T-helper 1 cell (primary cell): ENCODE measurements at places on chromosomes 5 and 9.

DNA sequence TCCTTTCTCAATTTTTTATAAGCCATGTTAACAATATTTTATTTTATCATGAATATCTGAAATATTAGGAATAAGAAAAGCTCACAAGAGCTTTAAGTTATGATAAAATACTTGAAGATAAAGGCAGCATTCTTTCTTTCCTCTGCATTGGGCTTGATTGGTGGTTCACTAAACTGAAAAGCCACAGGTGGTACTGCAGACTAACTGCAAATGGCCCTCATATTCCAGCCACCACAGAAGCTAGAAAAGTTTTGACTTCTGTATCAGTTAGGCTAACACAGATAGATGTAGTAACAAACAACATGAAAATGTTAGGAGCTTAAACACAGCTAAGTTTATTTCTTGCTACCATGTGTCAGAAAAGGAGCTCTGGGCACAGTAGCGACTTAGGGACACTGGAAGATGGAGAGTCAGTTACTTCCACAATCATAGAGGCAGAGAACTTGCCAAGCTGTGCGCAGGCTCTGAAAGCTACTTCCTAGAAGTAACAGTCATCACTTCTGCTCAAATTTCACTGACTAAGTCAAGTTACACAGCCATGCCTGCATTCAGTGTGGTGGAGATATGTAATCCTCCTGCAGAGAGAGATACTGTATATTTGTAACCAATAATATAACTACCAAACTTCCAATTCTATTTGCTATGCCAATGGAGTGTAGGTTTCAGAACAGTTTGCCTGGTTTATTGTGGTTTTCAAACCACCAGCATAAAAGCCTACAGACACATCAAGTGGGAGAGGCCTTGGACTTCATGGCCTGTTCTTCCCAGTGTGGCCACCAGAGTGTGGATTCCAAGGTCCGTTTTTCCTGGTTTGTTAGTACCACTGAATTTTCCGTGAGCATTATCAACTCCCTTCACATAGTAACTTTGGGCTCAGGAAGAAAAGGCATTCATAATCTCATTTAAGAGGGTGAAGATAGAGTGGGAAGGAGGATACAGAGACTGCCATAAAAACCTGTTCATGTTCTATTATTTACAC, 268.3 kb downstream of the PJA2 start:
- DNase-seq = no peak

DNA sequence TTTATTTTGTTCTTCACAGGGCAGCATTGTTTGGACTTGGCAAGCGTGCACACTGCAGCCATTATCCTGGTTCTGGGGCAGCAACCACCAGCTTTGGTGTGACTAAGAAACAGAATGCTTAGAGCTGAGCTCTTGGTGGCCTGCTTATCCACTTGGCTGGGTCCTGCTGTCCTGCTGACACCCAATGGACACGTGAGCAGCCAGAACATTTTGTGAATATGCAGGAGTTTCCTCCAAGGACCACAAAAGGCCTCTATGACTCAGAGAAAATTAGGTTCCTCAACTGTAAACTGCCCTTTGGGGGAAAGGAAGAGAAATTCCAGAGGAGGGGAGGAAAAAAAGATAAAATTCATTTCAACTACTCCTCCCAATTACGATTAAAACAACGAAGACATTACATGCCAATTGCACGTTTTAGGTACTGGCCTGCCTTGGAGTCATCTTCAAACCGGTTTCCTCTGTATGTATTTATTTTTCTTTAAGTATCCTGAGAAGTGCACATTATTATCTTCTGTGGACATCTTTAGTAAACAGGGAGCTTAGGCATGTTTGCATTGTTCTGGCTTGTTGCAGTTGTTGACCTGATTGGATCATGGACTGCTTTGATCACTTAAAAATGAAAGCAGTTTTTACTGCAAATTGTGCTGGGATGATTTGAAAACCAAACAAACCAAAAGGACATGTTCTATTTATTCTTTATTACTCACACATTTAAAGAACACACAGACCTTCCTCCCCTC, 82.3 kb upstream of the TLE4 start:
- DNase-seq = no peak

- DNase-seq = no peak
Observed at GRCh38 chr5:91151947-91152346, 231.2 kb downstream of the ARRDC3 start.

DNA sequence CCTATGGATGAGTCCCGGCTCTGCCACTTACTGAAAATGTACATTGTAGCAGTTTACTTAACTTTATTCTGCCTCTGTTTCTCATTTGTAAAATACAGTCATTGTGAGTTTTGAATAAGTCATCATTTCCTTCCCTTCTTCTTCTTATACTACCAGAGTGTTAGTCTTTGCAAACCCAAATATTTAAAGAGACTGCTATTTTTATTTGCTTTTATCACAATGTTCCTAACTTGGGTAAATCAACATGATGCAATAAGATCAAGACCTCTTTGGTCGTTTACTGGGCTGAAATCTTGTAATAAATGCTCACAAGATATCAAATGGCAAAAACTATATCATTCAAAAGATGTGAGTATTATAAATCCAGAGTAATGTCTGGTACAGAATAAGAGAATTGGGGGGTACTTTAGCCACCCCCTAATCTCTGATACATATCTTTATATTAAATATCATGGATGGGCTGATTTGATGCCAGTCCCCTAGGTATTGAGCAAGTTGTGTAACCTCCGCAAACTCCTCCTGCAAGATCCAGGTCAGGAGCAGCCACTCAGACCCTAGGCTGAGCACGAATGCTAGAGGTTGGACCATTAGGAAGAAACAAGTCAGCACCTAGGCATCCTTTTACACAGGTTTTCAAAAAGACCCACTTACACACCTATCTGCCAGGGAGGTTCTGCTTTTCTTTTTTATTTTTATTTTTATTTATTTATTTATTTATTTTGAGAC, 13.3 kb upstream of the GLDC start:
- DNase-seq = no peak

DNA sequence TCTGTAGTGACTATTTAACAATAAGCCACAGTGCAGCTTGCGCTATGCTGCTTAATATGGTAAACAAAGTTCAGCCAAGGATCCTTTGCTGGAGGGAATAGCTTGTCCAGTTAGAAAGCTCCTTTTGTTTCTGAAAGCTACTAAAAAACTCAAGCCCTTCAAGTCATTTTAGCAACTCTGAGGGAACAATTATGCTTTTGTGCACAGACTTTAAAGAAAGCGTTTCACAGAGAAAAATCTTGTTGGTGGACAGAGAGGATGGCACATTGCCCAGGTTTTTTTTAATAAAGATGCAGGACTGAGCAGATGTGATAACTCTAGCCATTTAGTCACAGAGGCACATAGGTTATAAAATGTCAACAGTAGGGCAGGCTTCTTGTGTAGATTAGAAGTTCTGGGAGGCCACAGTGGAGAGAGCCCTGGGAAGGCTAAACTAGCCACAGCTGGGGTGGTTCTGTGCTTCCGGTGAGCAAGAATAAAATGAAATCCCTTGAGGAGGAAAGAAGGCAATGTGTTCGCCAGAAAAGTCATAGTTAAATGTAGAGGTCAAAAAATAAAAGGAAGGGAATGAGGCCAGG, 63.4 kb downstream of the ALDH7A1 start:
- DNase-seq = no peak

DNA sequence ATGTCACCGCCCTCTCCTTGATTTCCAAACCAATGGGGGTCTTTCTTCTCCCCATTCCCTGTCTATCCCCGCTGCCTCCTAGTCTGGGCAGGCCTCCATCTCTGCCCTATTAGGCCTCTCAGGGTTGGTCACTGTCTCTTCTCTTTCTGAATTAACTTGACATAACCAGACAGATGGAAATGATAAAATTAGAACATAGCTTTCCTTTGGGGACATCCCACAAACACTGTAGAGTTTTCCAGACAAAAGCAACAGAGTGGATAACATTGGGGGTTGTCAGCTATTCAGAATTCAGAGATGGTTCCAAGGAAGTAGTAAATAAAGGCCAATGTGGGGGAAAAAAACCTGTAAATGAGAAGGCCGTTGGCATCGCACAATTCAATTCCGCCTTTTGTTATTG, 24.7 kb downstream of the LHX6 start:
- DNase-seq = no peak

DNA sequence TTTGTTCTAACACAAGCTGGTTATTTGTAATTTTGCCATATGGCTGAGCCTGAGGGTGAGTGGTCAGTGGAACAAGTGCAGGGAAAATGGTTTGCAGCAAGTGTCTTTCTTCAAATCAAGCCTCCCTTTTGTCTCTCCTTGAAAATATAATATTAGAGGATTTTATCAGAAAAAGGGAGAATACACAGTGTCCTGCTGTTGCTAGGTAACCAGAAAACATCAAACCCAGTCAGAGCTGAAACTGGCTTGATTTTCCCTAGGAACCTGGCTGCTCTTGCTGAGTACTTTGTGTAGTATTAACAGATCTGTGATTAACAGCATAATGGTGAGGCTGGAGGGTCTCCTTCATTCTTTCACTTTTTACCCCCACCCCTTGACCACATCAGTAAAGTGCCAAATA, 314.0 kb downstream of the ARHGEF28 start:
- no peak for DNase-seq

DNA sequence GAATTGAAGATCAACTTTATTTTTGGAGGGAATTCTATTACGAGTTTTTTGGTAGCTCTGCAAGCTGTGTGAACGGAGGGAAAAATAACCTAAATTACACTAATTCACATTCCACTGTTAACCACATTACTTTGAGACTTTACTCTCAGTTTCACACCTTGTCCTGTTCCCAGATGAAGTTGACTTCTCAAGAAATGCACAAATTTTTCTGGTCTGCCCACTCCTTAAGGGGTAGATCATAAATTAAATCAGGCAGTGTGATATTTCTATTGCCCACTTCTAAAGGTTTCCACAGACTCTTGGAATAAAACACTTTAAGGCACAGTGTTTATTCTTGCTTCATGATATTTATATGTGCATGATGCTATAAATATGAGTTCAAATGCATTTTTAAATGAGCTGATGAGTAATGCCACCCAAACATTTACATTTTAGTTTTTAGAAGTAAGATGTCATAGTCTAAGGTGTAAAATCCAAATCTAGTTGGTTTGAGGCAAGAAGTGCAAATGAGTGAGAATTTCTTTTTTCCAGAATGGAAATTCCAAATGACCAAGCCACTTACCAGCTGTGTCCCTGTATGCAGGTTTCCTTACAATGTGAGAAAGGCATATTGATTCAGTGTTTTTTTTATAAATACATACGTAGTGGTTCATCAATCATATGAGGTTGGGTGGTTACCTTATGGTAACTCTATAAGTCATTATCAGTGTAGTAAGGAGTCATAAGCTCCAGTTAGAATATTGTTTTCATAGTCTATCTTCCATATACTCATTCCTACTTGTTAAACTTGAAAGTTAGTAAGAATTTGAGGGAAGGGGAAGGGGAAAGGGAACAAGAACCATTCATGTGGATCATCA, 437.7 kb upstream of the MEF2C start:
- DNase-seq = no peak

GRCh38 chr5:43215073-43215631, 23.1 kb downstream of the NIM1K start:
- DNase-seq = no peak

DNA sequence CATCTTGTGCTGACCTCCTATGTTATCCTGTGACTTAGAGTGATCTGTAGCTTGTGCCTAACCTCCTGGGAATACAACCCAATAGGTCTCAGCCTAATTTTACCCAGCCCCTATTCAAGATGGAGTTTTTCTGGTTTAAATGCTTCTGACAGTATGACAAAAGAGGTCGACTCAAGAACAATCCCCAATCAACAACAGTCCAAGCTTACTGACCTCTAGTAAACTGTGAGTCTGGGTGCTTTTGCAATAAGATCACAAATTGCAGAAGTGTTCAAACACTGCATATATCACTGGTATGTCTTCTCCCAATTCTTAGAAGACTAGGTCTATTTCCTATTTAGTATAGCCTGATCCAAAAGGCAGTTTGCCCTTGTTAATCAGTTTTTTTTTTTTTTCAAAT, 323.5 kb upstream of the PTGER4 start:
- DNase-seq = no peak

DNA sequence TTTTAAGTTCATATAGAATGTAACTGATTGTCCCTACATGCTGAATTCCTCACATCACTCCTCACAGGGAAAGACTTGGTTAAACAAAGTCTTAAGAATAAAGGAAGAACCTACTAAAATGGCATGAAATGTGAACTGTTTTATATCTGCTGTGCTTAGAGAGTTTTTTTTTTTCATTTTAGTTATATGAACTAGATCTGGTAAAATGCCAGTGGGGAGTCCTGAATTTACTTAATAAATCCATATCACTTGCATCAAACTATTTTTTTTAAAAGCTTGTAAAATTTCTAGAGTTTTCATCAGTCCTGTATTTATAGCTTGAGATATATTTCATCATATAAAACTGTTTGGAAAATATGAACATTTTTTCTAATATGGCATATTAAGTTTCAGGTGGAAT, 1528.6 kb downstream of the EFNA5 start:
- DNase-seq = no peak

GRCh38 chr5:43623048-43623680, 20.2 kb downstream of the NNT start:
- DNase-seq = no peak

- no peak for DNase-seq
Observed at GRCh38 chr9:94799578-94800264, 73.2 kb downstream of the AOPEP start.

- DNase-seq = no peak
Observed at GRCh38 chr9:93577078-93577974, 942 bp downstream of the PHF2 start.

GRCh38 chr9:113590991-113591898, 127.7 kb downstream of the RGS3 start:
- DNase-seq = no peak

DNA sequence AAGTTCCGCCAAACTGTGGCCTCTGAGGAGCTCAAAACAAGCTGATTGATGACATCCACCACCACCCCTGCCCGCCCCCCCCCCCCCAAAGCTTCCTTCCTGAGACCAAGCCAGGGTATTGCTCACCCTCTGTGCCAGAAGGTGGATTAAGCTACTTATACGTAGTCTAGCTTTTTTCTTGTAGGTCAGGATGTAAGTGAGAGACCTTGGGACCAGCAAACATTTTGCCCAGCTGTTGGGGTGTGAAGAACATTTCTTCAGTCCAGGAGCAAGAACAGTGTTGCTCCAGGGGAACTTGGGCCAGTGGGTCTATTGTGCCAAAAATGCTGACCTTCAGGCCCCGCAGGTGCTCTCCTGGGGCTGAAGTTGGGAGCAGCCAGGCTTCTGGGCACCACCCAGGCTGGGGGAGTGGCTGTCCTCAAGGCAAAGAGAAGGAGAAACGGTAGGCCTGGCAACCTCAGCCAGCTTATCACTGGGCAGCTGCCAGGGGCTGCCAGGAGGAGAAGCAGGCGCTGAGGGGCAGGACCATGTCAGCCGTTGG, 18.0 kb downstream of the NEURL1B start:
- DNase-seq = no peak
